Mesothelial cell of epicardium (in vitro differentiated cells): ENCODE measurements at places on chromosomes 16 and 17. TPM values are rescaled to one million over a fixed set of nuclear protein-coding genes. Genes with fewer than 3 reads are reported as not detected.

- H3K27ac ChIP-seq: no peak overlapping the region
- H3K27me3 ChIP-seq: peaks cover 30% of the 10 kb centered on the region
- no peak for DNase-seq
- H3K4me1 ChIP-seq: peaks cover 4% of the 10 kb centered on the region
- no peaks in the 10 kb centered on the region for H3K36me3 ChIP-seq
These were observed 9.6 kb downstream of the IL32 start for GRCh38 chr16:3074860-3075522.

The SCGB1C2 gene
- not detected in 3 replicates for total RNA-seq

DNA sequence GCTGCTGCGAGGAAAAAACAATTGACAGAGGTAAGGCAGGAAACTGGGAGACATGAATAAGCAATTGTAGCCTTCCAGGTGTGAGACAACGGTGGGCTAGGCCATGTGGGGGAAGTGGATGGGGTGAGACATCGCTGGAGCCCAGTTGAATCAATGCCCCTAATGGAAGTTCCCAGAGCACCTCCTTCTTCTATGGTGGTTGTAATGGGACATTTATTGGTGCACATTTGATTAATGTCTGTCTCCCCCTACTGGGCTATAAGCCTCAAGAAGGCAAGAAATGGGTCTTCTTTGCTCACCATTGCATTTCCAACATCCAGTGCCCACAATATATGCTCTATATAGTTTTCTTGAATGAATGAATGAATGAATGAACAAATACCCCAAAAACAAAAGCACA, 22.7 kb upstream of the CD300E start:
- no peak for DNase-seq
- H3K36me3 ChIP-seq: no peaks in the 10 kb centered on the region
- no peak overlapping the region for H3K27ac ChIP-seq
- H3K27me3 ChIP-seq: peaks cover 15% of the 10 kb centered on the region

The EVI2B gene
- not detected in 3 replicates for total RNA-seq

The RAB11FIP4 gene
- 21.1 to 21.8 TPM (median 21.2 TPM) in 3 replicates for total RNA-seq

DNA sequence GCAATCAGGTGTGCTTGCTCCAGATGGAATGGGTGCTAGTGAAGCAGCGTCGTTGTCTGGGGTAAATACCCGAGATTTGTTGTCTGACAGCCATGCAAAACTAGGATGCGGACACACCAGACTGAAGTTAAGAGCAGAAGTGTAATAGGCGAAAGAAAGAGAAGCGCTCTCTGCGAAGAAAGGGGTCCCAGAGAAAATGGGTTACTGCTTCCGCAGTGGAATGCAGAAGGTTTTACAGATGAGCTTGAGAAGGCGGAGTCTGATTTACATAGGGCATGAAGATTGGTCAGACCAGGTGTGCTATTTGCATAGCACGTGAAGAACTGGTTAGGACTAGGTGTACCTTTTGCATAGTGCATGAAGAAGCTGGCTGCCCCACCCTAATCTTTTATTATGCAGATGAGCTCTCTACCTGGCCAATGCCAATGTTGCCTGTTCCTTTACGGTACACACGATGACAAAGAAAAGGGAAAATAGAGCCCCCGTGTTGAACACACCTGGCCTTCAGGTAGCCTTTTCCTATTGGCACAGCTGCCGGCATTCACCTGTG, 32.0 kb upstream of the SNN start:
- DNase-seq: no peak
- H3K4me3 ChIP-seq: peak overlapping the region; percentile 59
- H3K27me3 ChIP-seq: no peaks in the 10 kb centered on the region

GRCh38 chr16:67394155-67395104, 1.1 kb upstream of the TPPP3 start:
- DNase-seq: no peak
- peaks cover 22% of the 10 kb centered on the region for H3K4me1 ChIP-seq
- H3K4me3 ChIP-seq: peak overlapping the region; percentile 33
- H3K27ac ChIP-seq: no peak overlapping the region
- peaks cover 61% of the 10 kb centered on the region for H3K27me3 ChIP-seq
- H3K36me3 ChIP-seq: no peaks in the 10 kb centered on the region

DNA sequence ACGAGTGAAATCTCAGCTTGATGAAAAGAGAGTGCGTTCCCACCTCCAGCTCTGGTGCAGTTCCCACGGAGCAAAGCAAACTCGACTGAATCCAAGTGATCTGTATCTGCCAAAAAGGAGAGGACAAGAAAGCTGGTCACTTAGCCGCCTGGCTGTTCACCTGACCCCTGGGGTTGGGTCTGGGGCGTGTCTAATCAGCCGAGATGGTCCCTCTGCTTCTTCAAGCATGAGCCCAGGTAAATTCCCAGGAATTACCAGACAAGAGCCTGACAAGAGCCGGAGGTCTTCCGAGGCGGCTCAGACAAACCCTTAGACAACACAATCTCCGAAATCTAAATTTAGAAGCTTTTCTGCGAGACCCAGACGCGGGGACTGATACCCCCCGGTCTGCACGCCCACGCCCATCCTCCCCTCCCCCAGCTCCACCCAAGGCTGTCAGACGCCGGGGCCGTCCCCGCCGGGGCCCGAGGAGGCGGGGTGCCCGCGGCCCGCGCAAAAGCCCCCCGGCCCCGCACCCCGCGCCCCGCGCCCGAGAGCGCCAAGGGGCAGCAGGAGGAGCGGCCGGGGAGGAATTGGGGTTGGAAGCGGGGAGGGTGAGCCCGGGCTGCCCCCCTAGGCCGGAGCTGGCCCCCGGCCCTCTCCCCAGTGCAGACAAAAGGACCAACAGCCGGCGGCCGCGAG, 674 bp downstream of the ZNF821 start:
- H3K27ac ChIP-seq: peak overlapping the region; percentile 96
- DNase-seq: peak; percentile 77
- H3K4me1 ChIP-seq: peaks cover 18% of the 10 kb centered on the region
- peak overlapping the region; percentile 87 for H3K4me3 ChIP-seq

The C17orf67 gene
- total RNA-seq: 3.5 to 3.9 TPM (median 3.8 TPM) in 3 replicates

- no peaks in the 10 kb centered on the region for H3K36me3 ChIP-seq
- peaks cover 2% of the 10 kb centered on the region for H3K27me3 ChIP-seq
- no peak for DNase-seq
- H3K4me1 ChIP-seq: no peaks in the 10 kb centered on the region
- H3K27ac ChIP-seq: no peak overlapping the region
- H3K4me3 ChIP-seq: no peak overlapping the region
These were observed 8.1 kb downstream of the HSF5 start for GRCh38 chr17:58480090-58480489.

GRCh38 chr17:45782889-45783592, 1.1 kb upstream of the CRHR1 start:
- no peak overlapping the region for H3K27ac ChIP-seq
- peak overlapping the region; percentile 70 for H3K4me3 ChIP-seq
- H3K36me3 ChIP-seq: no peaks in the 10 kb centered on the region
- peak; percentile 70 for DNase-seq
- H3K4me1 ChIP-seq: peaks cover 6% of the 10 kb centered on the region

The CDK5R1 gene
- total RNA-seq: 4.5 to 4.8 TPM (median 4.6 TPM) in 3 replicates

DNA sequence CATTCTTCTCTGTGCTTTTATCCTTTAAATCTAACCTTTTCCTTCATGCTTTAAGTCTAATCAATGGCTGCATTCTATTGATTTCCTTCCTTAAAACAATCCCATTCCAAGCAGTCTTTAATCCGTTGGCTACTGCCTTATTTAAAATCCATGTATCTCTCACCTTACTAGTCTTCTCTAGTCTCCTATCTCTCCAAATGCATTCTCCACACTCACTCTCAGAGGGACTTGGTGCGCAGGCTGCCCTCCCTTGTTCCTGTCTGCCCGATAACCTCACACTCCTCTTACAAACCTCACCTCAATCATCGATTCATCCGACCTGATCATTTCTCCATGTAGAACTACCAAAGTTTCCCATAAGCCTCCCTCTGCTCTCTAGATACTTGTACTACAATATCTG, 23.1 kb downstream of the PSMD12 start:
- no peaks in the 10 kb centered on the region for H3K4me1 ChIP-seq
- H3K27me3 ChIP-seq: no peaks in the 10 kb centered on the region

- no peak for DNase-seq
- H3K4me3 ChIP-seq: no peak overlapping the region
- H3K4me1 ChIP-seq: peaks cover 15% of the 10 kb centered on the region
- peaks cover 28% of the 10 kb centered on the region for H3K27me3 ChIP-seq
- H3K27ac ChIP-seq: no peak overlapping the region
- H3K36me3 ChIP-seq: peaks cover 2% of the 10 kb centered on the region
These were observed 29.9 kb upstream of the IRX6 start for GRCh38 chr16:55294129-55294528.

- peaks cover 1% of the 10 kb centered on the region for H3K27me3 ChIP-seq
- H3K4me1 ChIP-seq: no peaks in the 10 kb centered on the region
- no peak overlapping the region for H3K4me3 ChIP-seq
- H3K36me3 ChIP-seq: no peaks in the 10 kb centered on the region
- DNase-seq: no peak
- H3K27ac ChIP-seq: no peak overlapping the region
These were observed 1507.4 kb downstream of the CDH11 start for GRCh38 chr16:63614429-63614828.

GRCh38 chr16:24973809-24974461, 41.2 kb downstream of the ARHGAP17 start:
- peaks cover 34% of the 10 kb centered on the region for H3K36me3 ChIP-seq
- H3K27me3 ChIP-seq: no peaks in the 10 kb centered on the region
- H3K4me1 ChIP-seq: peaks cover 13% of the 10 kb centered on the region
- no peak for DNase-seq
- no peak overlapping the region for H3K27ac ChIP-seq

The ITGAX gene
- not detected in 3 replicates for total RNA-seq

DNA sequence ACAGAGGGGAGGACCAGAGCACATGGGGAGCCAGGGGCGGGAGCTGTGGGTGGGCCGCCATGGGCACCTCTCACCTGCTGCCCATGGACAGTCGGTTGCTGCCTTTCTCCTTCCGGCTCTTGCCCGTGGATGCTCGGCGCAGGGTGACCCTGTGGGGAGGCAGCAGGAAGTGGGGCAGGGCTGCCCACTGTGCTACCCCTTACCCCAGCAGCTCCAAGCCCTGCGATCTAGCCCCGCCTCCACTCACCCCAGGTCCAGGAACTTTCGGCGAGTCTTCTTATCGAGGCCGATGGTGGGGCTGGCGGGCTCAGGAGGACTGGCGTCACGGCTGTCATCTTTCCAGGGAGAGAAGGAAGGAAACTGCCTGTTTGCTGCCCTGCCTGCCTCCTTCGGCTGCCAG, 14.2 kb downstream of the SAMD14 start:
- peaks cover 10% of the 10 kb centered on the region for H3K4me1 ChIP-seq
- no peak for DNase-seq
- H3K27me3 ChIP-seq: peaks cover 20% of the 10 kb centered on the region
- H3K27ac ChIP-seq: no peak overlapping the region

The HSF4 gene
- total RNA-seq: 10.7 to 14.2 TPM (median 13.1 TPM) in 3 replicates

DNA sequence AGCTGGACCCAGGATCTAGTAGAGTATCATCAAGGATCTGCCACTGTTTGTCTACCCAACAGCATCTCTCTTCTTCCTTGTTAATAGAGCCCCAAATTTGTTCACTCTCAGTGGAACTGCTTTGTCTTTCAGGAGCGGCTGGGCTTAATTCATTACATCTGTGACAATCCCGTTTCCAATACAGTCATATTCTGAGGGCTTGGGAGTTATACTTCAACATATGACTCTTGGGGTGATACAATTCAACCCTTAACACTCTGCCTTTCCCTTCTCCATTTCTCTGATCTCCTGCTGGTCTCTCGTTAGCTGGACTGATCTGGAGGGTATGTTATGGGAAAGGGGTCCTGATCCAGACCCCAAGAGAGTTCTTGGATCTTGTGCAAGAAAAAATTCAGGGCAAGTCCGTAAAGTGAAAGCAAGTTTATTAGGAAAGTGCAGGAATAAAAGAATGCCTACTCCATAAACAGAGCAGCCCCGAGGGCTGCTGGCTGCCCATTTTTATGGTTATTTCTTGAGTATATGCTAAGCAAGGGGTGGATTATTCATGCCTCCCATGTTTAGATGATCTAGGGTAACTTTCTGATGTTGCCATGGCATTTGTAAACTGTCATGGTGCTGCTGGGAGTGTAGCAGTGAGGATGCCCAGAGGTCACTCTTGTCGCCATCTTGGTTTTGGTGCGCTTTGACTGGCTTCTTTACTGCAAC, 42.4 kb downstream of the IQCK start:
- no peaks in the 10 kb centered on the region for H3K36me3 ChIP-seq
- no peak overlapping the region for H3K27ac ChIP-seq
- H3K4me1 ChIP-seq: peaks cover 15% of the 10 kb centered on the region
- no peak overlapping the region for H3K4me3 ChIP-seq
- no peaks in the 10 kb centered on the region for H3K27me3 ChIP-seq

The SPNS3 gene
- total RNA-seq: not detected in 3 replicates

- H3K36me3 ChIP-seq: no peaks in the 10 kb centered on the region
- peaks cover 15% of the 10 kb centered on the region for H3K27me3 ChIP-seq
- H3K4me3 ChIP-seq: no peak overlapping the region
- H3K4me1 ChIP-seq: peaks cover 18% of the 10 kb centered on the region
These were observed 98.7 kb downstream of the ABCC12 start for GRCh38 chr16:48057048-48057447.

GRCh38 chr16:70674221-70675014, 11.4 kb downstream of the MTSS2 start:
- H3K36me3 ChIP-seq: peaks cover 53% of the 10 kb centered on the region
- H3K4me3 ChIP-seq: no peak overlapping the region
- no peak overlapping the region for H3K27ac ChIP-seq
- no peak for DNase-seq
- H3K4me1 ChIP-seq: no peaks in the 10 kb centered on the region

GRCh38 chr17:79657036-79657435, 46.2 kb upstream of the RBFOX3 start:
- H3K4me3 ChIP-seq: no peak overlapping the region
- DNase-seq: no peak
- no peak overlapping the region for H3K27ac ChIP-seq

DNA sequence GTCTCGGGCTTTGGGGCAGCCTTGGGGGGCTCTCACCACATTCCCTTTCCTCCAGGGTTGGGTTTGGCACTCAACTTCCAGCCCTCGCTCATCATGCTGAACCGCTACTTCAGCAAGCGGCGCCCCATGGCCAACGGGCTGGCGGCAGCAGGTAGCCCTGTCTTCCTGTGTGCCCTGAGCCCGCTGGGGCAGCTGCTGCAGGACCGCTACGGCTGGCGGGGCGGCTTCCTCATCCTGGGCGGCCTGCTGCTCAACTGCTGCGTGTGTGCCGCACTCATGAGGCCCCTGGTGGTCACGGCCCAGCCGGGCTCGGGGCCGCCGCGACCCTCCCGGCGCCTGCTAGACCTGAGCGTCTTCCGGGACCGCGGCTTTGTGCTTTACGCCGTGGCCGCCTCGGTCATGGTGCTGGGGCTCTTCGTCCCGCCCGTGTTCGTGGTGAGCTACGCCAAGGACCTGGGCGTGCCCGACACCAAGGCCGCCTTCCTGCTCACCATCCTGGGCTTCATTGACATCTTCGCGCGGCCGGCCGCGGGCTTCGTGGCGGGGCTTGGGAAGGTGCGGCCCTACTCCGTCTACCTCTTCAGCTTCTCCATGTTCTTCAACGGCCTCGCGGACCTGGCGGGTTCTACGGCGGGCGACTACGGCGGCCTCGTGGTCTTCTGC, 8.4 kb downstream of the SLC16A3 start:
- H3K36me3 ChIP-seq: peaks cover 6% of the 10 kb centered on the region
- H3K4me3 ChIP-seq: no peak overlapping the region
- DNase-seq: no peak
- no peak overlapping the region for H3K27ac ChIP-seq
- peaks cover 20% of the 10 kb centered on the region for H3K4me1 ChIP-seq
- H3K27me3 ChIP-seq: no peaks in the 10 kb centered on the region

The ZNRF1 gene
- total RNA-seq: 52.9 to 55.0 TPM (median 53.1 TPM) in 3 replicates

GRCh38 chr17:676060-676700, 38.5 kb downstream of the VPS53 start:
- no peaks in the 10 kb centered on the region for H3K27me3 ChIP-seq
- peaks cover 9% of the 10 kb centered on the region for H3K36me3 ChIP-seq
- peaks cover 4% of the 10 kb centered on the region for H3K4me1 ChIP-seq
- DNase-seq: no peak
- H3K27ac ChIP-seq: peak overlapping the region; percentile 51

The TNFRSF13B gene
- total RNA-seq: not detected in 3 replicates
